Hematopoietic multipotent progenitor cell treated with erythropoietin and hydrocortisone succinate and interleukin-3 and kit ligand, for 4 days (in vitro differentiated cells): ENCODE measurements at places on chromosomes 5 and 9.

- DNase-seq, result no peak
Observed at GRCh38 chr5:128406803-128407202, 131.2 kb downstream of the FBN2 start.

GRCh38 chr9:104927216-104927911 is 591 bp downstream of the ABCA1 start:
- peak; percentile 35 for DNase-seq

GRCh38 chr5:53118879-53119278 is 9.3 kb upstream of the MOCS2 start:
- DNase-seq, result no peak

GRCh38 chr5:78638423-78638822 is 10.1 kb downstream of the LHFPL2 start:
- DNase-seq, result no peak

DNA sequence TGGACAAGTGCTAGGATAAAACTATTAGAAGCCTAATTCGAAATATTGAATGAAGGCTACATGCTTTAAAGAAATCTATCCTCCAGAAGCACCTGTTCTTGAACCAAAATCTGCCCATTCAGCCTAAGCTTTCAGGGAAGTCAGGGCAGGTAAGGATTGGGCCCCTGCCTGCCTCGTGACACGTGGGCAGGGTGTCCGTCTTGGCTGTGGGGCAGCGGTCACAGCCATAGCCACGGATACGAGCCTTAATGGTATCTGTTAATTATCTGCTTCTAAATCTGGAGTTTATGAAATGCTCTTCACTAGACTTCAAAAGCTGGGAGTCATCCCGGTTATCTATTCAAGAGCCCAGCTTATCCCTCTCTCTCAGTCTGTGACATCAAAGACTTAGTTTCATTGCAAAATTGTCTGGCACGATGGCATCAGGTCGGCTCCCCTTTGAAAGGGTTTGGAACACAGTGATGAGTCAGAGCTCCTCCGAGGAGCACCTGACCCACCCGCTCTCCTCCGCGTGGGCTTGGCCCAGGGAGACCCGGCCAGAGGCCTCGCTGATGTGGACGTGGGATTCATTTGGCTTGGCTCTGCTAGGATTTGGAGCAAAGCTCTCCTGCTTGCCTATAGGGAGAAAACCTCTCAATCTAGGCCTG is 135.9 kb downstream of the MACROH2A1 start:
- no peak for DNase-seq

- DNase-seq, result peak; percentile 98
Observed at GRCh38 chr5:81851481-81852178, 100.7 kb upstream of the SSBP2 start.

- DNase-seq, result no peak
Observed at GRCh38 chr9:38337706-38338264, 54.7 kb upstream of the ALDH1B1 start.

- DNase-seq, result no peak
Observed at GRCh38 chr9:11158676-11159075, 545.9 kb upstream of the PTPRD start.

DNA sequence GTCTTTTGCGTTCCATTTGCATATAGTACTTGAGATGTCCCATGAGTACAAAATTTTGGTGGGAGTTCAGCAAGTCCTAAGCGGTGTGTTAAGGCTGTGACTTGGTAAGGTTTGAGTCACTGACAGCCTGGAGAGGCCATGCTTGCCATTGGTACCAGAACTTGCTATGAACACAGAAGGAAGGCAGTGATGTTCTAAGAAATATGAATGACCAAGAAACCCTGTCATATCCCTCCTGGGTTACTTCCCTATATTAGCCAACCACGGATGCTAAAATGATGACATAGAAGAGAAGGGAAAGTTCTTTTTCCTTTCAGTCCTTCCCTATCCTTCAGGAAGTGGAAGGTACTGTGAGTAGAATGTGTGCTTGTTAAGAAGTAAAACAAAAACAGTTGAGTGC is 136.7 kb downstream of the GCNT1 start:
- peak; percentile 39 for DNase-seq

- peak; percentile 50 for DNase-seq
Observed at GRCh38 chr9:124010665-124011321, 775 bp upstream of the LHX2 start.

- DNase-seq, result no peak
Observed at GRCh38 chr9:132717326-132717945, 47.2 kb downstream of the GTF3C4 start.

GRCh38 chr9:19875291-19875920 is 86.6 kb upstream of the SLC24A2 start:
- no peak for DNase-seq

GRCh38 chr9:112247090-112247489 is 72.0 kb upstream of the SUSD1 start:
- DNase-seq, result no peak
